ENCODE measurements at places on chromosomes 4 and X.

- DNase-seq, result no peak
Measured at GRCh38 chrX:8939322-8939721, 94.6 kb downstream of the FAM9B start.

DNA sequence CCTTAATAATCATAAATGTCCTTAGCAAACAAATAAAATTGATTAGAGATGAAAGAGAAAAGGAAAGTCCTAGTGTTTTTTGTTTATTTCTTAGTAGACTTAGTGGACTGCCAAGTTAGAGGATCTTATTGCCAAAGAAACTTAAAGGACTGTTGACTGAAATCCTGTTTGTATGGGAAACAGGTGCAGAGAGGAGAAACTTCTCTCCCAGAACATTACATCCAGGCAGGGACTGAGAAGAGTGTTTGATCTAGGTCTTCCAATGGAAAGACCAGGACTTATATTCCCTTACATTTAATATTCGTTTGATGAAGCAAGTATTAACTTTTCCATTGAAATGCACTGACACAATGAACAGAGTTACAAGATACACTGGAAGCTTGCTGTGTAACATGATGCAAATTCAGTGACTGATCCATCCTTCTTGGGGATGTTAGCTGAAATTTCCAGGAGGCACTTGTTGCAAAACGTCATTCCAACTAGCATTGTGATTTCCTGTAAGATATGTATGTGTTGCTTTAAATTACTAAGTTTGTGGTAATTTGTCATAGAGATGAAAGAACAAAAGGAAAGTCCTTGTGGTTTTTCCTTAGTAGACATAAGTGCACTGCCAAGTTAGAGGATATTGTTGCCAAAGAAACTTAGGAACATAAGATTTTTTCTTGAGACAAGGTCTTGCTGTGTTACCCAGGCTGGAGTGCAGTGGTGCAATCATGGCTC, 505.6 kb downstream of the STIM2 start:
- DNase-seq, result no peak

- DNase-seq, result no peak
Measured at GRCh38 chr4:83062739-83063138, 27.8 kb downstream of the COPS4 start.

DNA sequence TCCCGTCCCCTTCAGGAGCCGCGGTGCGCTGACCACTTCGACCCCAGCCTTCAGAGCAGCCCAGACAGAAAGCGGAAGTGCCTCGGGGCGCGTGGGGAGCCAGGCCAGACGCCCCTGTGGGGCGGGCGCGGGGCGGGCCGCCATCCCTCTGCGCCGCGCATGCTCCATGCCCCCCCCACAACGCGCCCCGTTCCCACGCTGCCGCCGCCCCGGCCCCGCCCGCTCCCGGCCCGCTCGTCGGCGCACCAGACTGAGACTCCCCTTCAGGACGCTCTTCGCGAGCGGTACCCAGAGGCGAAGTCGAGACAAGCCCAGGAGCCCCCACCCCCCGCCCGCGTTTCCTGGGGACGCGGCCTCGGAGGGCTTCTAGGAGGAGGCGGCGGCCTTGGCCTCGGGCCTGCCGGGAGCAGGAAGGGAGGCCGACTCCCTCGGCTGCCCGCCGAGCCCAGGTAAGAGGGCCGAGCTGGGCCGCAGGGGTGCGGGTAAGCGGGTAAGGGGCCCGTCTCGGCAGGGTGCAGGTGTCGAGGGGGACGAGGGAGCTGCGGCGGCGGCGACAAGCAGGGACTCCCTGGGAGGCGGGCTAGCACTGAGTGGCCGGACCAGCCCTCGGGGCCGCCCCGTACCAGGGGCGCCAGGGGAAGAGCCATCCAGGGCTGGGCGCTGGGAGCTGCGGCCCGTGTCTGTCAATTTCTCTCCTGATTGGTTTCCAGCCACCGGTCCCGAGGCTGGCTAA, at the start of gene ZFP92:
TSS of gene ZFP92 (plus strand) at position 218 of the 733 bp plus-strand sequence. CDS start 6,851 bp downstream, outside the sequence.
- peak; percentile 31 for DNase-seq

DNA sequence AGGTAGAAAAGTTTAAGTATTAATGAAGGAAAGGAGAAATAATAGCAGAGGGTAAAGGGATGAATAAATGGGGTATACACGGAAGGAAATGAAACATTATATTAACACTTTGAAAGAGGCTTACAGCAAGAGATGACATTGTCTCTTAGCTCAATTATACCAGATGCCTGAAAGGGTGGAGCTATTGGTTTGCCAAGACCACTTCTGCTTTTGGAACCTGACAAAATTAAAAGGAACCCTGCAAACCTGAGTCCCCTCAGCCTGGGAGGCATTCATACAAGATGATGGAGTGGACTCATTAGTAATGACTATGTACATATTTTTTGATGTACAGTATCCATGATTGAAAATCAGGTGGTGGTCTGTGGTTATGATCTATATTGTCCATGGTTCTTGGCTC, 45.1 kb upstream of the HPF1 start:
- DNase-seq, result no peak

GRCh38 chr4:163815776-163816175, 321.3 kb downstream of the TMA16 start:
- no peak for DNase-seq

- no peak for DNase-seq
Measured at GRCh38 chr4:105092356-105092755, 54.3 kb upstream of the TET2 start.

DNA sequence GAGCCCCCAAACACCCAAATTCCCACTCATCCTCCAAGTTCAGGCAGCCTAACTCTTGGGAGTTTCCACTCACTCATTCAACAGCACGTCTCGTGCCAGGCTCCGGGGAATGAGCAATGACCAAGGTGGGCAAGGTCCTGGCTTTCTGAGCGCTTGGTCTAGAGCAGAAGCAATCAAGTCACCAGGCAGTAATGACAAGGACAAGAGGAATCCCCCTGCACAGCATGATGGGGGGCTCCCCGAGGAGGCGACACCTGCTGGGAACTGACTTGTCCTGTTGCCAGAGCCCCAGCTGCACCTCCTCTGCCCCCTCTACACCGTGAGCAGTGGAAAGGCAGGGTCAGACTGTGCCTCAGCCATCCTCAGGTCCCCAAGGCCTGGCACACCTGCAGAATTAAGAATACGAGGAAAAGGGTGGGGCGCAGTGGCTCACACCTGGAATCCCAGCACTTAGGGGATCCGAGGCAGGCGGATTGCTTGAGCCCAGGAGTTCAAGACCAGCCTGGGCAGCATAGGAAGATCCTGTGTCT, 25.7 kb upstream of the MRFAP1 start:
- no peak for DNase-seq

DNA sequence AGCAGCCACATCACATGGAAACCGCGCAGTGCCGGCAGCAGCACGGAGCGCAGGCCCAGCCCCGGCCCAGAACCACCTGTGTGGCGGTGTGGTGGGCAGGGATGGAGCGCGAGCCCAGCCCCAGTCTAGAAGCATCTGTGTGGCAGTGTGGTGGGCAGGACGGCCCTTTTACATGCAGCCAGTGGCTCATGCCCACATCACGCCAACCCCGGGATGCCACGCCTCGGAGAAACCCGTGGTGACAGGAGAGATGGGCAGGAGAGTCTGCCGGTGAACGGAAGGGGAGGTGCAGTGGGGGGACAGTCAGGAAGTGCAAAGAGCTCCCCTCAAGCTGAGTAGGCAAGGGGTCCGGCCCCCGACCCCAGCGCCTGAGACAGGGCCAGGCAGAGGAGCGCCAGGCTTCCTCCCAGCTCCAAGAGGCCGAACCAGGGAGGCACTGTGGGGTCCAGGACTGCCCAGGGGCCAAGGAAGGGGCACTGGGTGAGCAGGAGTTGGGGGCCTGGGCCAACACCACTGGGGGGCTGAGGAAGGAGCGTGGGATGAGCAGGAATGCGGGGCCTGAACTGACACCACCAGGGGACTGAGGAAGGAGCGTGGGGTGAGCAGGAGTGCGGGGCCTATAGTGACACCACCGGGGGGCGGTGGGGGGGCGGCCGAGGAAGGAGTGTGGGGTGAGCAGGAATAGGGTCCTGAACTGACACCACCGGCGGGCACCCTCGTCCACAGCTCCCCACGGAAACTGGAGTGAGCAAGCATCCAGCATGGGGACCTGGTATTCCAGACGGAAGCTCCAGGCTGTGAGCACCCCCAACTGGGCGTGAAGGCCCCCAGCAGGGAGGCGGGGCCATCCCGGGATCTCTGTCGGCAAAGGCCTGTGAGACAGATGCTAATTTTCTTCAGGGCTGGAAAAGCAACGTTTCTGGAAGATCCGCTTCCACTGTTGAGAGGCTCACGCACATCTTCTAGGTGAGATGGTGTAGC, 28.8 kb downstream of the GAK start:
- DNase-seq, result no peak

DNA sequence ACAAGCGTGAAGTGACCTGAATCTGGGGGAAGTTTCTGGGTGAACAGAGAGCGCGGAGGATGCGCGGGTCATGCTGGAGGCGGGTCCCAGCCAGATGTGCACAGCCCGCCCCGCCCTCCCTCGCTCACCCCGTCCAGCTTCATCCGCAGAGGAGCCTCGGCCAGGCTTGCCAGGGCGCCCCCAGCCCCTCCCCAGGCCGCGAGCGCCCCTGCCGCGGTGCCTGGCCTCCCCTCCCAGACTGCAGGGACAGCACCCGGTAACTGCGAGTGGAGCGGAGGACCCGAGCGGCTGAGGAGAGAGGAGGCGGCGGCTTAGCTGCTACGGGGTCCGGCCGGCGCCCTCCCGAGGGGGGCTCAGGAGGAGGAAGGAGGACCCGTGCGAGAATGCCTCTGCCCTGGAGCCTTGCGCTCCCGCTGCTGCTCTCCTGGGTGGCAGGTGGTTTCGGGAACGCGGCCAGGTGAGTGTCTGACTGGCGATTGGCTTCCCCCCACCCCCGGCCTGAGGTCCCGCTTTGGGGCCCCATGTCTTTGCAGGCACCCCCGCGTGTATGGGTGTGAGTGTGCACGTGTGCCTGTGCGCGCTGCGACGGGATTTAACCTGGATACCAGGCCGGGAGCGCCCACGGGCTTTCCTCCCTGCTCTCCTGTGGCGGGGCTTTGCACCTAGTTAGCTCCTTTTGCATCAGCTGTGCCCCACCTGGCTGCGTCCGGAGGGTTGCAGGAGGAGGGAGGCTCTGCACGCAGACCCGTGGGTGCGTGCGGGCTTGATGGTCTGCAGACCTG, at the start of gene EGFL6:
TSS of gene EGFL6 (plus strand) at position 123 of the 782 bp plus-strand sequence. CDS start at position 384, 261 bp downstream.
- DNase-seq, result no peak

GRCh38 chr4:122798917-122799316, 27.7 kb upstream of the FGF2 start:
- DNase-seq, result no peak

DNA sequence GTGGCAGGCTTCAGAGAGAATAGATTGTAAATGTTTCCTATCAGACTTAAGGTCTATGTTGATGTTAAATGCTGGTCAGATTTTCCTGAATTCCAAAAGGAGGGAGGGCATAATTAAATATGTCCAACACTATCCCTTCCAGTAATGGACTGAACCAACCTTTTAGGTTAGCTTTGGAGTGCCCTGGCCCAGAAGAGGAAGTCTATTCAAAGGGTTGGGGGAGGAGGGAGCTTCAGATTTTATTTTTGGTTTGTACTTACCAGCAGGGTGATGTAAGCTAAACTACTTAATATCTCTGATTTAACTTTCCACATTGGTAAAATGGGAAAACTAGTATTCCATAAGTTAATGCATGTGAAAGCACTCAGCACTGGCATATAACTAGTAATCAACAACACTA, 91.1 kb downstream of the RBM46 start:
- no peak for DNase-seq

DNA sequence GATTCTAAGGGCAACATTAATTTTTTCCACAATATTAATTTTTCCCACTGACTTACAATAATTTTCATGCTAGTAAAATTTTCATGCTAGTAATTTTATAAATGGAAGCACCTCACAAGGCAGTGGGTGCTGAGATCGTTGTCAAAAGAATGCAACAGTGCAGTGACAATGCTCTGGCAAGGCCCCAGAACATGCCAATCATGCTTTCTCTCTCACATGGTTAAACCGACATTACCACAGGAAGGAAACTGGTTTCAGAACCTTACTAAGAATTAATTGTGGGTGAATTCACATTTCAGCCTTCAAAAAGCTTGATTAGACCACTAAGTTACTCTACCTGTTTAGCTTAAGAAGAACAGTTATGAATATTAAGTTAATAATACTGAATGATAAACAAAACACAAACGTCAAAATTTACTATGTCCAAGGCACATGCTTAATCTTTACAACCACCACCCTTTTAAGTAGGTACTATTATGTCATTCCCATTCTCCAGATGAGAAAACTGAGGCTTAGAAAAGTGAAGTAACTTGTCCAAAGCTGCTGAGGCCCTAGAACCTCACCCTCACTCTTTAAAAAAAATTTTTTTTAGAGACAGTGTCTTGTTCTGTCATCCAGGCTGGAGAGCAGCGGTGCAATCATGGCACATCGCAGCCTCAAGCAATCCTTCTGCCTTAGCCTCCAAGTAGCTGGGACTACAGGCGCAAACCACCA, 10.0 kb upstream of the OPHN1 start:
- no peak for DNase-seq

DNA sequence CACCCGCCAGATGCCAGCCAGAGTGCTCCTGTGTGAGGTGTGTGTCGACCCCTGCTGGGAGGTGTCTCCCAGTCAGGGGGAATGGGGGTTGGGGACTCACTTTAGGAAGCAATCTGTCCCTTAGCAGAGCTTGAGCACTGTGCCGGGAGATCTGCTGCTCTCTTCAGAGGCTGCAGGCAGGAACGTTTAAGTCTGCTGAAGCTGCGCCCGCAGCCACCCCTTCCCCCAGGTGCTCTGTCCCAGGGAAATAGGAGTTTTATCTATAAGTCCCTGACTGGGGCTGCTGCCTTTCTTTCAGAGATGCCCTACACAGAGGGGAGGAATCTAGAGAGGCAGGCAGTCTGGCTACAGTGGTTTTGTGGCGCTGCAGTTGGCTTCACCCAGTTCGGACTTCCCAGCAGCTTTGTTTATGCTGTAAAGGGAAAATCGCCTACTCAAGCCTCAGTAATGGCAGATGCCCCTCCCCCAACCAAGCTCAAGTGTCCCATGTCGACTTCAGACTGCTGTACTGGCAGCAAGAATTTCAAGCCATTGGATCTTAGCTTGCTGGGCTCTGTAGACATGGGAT, 80.8 kb downstream of the CCSER1 start:
- no peak for DNase-seq

- DNase-seq, result no peak
Measured at GRCh38 chr4:27787195-27787594, 926.6 kb downstream of the STIM2 start.

GRCh38 chr4:16732741-16733140, 165.7 kb downstream of the LDB2 start:
- no peak for DNase-seq

DNA sequence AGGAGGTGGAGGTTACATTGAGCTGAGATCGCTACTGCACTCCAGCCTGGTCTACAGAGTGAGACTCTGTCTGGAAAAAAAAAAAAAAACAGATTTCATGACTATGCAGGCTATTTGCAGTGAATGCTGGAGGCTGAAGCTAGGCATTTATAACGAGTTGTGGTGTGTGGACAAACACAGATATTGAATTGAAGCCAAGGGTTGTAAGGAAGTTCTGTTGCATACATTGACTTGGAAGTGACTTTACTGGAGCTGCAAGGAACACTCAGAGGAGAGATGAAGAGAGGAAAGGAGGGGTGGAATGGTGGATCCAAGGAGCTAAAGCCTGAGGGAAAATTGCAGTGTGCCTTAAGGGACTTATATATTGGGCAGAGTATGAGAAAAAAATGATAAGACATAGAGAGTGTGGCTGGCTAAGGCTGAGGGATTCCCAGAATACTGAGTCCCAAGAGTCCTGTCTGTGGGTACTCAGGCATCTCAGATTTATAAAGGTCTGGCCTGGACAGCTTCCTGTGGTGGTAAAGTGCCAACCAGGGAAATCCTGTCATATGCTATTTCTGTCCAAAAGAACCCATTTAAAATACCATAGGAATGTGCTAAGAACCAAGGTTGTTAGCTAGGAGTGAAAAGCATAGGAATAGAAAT, 87.8 kb upstream of the GUCY1A1 start:
- DNase-seq, result no peak
